Upper lobe of left lung (tissue), 6 donors: ENCODE measurements at places on chromosomes 1 and 21.
A peak's percentile ranks its signal among the peaks of the same experiment; 100 is the strongest.

- no peak for DNase-seq
Observed at GRCh38 chr1:19080721-19081120, 124.2 kb upstream of the IFFO2 start.

DNA sequence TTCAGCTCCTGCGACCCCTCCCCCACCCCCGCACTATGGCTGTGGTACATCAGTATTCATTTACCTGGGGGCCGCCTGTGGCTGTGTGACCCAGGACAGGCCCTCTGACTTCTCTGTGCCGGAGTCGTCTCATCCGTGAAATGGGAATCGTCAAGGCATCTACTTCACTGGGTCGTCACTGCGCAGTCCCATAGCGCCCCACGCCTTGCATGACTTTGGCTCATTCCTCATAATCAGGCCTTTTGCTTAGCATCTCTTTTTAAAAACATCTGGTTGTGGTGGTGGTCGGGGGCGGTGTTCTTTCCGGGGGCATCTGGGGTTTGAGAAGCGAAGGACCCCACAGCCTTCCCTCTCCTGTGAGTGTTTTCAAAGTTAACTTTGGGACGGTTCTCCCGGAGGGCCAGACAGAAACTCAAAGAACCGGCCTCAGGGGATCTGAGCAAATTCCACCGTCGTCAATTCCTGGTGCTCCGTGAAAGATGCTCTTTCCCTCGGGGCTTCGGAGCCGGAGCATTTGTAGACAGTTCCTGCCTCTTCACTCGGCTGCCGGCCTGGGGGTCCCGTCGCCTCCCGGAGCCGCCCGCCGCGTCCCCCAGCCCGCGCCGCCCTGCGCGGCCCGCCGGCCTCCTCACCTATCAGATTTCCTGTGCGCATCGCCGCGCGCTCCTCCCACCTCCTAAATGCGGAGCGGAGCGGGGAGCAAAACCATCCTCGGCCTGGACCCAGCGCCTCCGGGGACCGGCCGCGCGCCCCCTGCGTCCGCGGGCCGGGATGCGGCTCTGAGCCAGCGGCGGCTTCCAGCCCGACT is at the start of gene B3GALT5:
Gene B3GALT5, plus strand, starts transcription at position 708 of the 808 bp plus-strand sequence. CDS start 47,620 bp downstream, outside the sequence.
- peak; percentile 67 for DNase-seq

- DNase-seq: no peak
Observed at GRCh38 chr1:42006836-42007235, 88.1 kb upstream of the HIVEP3 start.

DNA sequence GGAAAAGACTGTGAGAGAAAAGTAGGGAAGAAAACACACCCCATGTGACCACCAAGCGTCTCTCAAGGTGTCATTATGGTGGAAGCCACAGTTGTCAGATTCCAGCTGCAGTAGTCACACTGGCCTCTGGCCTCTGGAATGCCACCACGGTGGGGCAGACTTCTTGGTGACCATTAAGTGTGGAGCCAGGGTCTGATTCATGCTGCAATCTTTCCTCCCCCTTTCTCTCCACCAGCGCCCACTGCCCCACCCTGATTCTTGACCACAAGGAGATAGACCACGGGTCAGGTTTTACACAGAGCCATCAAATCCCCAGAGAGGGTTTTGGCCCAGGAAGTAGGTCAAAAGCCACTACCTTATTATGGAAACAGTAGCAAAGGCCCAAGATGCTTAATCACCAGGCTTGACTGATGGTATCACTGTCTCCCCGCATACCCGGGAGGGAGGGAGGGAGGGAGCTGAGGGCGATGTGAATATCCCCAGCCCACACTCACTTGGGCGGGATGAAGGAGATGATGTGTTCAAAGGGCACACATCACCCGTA is 52.7 kb upstream of the GRHL3 start:
- no peak for DNase-seq

GRCh38 chr1:208559597-208560329 is 315.6 kb upstream of the PLXNA2 start:
- no peak for DNase-seq

DNA sequence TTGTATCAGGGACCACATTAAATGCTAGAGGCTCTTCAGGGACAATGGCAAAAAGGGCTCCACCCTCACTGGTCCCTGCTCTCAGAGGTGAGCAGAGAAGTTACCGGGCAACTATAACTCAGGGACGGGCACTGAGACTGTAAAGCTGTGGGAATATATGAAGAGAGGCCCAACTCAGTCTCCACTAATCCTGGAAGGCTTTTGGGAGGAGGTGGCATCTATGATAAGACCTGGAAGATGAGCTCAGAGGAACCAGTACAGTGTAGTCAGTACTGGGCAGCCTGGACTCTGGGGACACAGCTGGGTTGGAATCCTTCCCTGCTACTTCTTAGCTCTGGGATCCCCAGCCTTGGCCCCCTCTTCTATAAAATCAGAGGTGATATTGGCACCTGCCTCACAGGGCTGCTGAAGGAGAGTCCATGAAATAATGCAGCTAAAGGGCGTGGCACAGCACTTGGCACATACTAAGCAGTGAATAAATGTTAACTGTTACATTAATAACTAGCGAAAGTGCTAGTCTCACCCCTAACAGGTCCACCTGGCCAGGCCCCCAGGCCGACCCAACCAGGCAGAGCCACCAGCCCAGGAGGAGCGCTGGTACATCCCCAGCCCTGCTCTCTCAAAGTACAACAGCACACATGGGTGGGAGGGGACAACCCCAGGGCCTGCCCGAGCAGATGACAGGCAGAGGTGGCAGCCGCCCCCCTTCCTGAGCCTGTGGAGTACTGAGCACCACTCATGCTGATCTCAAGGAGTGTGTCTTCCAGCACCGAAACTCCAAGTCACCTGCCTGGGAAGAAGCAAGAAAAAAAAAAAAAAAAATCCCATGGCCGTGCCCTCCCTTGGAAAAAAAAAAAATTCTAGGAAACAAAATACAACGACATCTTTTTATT is 62.7 kb downstream of the CASZ1 start:
- DNase-seq: no peak

DNA sequence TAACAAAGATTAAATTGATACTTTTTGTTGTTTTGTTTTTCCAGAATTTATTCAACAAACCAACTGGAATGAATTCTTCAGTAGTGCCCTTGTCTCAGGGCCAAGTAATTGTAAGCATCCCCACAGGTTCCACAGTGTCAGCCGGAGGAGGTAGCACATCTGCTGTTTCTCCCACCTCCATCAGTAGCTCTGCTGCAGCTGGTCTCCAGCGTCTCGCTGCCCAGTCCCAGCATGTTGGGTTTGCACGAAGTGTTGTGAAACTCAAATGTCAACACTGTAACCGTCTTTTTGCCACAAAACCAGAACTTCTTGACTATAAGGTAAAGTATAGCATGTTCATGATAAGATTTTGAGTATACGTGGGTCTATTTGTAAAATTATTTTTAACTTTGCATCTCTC is 118.5 kb downstream of the ZMYM4 start:
- DNase-seq: no peak

GRCh38 chr1:219792337-219793021 is 135.9 kb downstream of the SLC30A10 start:
- DNase-seq: no peak

GRCh38 chr1:76944942-76945341 is 77.7 kb downstream of the ST6GALNAC5 start:
- DNase-seq: no peak

DNA sequence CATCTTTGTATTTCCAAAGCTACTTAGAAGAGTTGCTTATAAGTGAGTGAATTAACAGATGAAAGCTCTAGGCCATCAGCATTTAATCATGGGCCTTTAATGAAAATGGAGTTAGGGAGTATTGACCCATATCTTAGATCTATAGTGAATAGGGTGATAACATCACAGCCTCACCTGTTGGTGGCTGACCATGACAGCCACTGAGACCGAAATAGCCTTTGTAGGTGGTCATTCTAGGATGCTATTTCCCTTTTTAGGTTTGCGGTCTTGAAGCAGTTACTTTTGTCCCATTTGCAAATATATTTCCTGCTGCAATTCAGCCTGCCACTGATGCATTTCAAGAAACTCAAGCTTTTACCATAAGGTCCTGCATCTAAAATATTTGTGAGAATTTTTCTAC is 410.1 kb upstream of the LYPLAL1 start:
- DNase-seq: no peak

GRCh38 chr1:95723346-95723745 is 489.3 kb downstream of the RWDD3 start:
- no peak for DNase-seq

GRCh38 chr1:64036549-64036948 is 166.9 kb upstream of the UBE2U start:
- no peak for DNase-seq

- DNase-seq: no peak
Observed at GRCh38 chr1:241310451-241310850, 46.6 kb downstream of the RGS7 start.

DNA sequence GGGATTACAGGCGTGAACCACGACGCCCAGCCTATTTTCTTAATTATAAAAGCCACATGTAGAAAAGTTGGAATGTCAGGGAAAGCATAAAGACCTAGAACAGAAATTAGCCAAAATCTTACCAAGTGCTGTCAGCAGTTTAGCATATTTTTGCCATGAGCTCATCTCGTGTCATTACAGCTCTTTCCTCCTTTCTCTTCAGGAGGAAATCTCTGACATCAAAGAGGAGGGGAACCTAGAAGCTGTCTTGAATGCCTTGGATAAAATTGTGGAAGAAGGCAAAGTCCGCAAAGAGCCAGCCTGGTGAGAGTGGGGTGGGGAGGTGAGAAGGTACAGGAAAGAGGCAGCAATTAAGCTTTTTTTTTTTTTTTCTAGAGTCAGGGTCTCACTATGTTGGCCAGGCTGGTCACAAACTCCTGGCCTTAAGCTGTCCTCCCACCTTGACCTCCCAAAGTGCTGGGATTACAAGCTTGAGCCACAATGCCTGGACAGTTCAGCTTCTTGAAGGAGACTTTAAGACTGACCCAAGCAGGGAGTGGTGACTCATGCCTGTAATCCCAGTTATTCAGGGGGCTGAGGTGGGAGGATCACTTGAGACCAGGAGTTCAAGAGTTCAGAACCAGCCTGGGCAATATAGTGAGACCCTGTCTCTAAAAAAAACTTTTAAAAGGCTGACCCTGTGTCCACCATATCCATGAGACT is 8.4 kb upstream of the BGLAP start:
- no peak for DNase-seq

GRCh38 chr1:209486861-209487593 is 96.5 kb upstream of the CAMK1G start:
- no peak for DNase-seq

GRCh38 chr1:57222307-57222706 is 201.6 kb downstream of the DAB1 start:
- DNase-seq: no peak

DNA sequence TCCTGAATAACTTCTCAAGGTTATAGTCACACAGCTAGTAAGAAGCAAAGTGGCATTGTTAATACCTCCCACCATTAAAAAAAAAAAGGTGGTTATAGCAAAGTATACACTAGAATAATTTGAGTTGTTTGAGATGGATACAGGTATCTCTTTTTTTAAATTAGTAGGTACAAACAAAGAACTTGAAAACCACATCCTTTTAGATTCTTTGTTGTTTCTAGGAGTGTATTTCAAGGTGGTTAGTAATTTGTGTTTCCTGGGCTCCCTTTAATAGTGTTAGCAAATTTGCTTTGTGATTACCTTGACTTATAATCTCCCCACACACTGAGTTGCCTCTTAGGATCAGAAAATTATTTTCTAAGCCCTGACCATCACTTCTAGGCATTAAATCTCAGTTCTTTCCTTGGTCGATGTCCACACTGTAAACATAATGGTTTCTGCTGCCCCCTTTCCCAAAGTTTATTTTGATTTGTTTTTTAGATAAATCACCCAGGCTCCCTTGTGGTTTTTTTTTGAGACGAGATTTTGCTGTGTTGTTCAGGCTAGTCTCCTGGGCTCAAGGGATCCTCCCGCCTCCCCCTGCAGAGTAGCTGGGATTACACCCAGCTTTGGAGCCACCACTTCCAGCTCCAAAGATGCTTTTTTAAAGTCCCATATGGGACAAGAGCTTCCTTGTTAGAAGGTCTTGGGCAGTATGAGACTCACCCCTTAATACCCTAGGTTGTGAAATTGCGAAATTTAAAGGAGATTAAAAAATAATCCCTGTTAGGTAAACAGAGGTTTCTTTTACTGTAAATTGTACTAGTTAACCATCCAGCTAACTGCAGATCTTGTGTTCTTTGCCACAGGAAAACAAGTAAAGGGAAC is 6.2 kb downstream of the AKIRIN1 start:
- DNase-seq: no peak

- no peak for DNase-seq
Observed at GRCh38 chr1:209619696-209620486, 32.3 kb downstream of the LAMB3 start.

DNA sequence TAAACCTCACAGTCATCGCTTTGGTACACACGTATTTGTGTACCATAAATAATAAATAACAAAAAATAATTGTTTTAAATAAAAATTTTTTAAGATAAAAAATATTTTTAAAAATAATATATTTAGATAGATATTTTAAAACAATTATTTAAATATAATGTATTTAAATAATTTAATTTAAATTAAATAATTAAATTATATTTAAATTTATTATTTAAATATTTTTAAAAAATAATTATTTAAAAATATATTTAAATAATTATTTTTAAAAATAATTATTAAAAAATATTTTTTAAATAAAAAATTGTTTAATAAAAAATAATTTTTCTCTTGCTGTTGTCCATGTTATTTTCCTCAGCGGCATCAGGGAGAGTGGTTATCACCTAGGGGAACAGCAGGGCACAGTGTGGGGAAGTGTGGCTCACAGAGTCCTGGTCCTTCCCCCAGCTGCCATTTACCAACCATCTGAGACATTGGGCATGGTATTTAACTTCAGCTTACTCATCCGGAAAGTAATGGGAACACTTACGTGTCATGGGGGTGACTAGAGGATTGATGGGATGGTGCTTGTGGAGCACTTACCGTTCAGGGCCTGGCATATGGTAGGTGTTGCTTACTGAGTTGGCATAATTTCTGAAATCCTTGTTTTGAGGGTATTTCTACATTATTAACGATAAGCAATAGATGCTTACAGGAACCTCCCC is 92.9 kb upstream of the TSPAN2 start:
- no peak for DNase-seq

DNA sequence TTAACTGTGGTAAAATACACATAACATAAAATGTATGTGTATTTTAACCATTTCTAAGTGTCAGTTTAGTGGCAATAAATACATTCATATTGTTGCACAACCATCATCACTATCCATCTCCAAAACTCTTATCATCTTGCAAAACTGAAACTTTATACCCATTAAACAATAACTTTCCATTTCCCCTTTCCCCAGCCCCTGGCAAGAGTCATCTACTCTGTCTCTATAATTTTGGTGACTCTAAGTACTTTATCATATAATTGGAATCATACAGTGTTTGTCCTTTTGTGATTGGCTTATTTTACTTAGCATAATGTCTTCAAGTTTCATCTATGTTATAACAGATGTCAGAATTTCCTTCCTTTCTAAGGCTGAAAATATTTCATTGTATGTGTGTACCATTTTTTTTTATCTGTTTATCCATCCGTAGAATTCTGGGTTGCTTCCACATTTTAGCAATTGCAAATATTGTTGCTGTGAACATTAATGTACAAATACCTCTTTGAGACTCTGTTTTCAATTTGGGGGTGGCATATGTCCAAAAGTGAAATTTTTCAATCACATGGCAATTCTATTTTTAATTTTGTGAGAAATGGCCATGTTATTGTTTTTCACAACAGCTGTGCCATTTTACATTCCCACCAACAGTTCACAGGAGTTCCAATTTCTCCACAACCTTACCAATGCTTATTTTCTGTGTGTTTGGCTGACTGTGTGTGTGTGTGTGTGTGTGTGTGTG is 153.9 kb upstream of the GORAB start:
- no peak for DNase-seq
